NCI-H82 (cell line): ENCODE measurements at places on chromosomes 4 and X.

DNA sequence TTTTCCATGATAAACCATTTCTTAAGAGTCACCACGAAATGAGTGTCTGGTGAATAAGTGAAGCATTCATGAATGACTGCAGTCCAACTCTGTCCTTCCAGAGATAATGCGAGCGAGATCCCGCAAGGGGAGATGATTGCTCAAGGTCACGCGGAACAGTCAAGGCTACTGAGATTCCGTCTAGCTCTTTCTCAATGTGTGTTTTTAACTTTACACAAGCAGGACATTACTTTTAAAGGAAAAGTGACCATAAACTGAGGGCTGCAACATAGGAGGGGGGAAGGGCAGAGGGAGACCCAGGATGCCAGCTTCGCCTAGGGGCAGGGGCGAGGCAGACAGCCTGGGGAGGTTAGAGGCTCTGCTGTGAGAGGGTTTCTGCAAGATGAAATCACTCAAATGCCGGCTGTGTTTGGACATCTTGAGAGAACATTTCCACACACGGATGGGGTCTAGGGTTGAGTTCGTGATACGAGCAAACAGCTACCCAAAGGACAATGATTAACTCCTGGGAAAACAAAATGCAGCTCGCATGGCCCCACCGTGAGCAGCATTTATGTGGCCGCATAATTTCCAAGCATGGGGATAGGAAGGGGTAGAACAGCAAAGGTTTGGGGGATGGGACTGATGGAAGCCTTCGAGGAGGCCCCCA lies 23.8 kb upstream of the CCNQ start:
- DNase-seq: no peak

DNA sequence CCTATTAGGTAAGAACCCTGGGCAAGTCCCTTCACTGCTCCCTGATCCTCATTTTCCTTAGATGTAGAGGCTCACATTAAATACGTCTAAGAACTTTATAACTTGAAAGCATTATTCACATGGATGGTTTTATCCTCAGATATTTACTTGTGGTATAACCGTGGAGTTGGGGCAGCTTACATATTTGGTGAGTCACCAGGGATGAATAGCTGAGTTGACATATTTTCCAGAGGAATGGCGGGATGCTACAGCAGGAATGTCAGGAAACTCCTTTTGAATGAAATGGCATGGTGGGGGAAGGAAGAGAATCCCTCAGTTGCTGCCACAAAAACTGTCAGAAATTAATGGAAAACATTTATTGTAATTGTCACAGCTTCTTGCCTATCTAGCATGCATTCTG lies 165.3 kb upstream of the RPS6KA3 start:
- no peak for DNase-seq

- no peak for DNase-seq
Observed at GRCh38 chr4:122772311-122772710, 39.8 kb downstream of the BBS12 start.

DNA sequence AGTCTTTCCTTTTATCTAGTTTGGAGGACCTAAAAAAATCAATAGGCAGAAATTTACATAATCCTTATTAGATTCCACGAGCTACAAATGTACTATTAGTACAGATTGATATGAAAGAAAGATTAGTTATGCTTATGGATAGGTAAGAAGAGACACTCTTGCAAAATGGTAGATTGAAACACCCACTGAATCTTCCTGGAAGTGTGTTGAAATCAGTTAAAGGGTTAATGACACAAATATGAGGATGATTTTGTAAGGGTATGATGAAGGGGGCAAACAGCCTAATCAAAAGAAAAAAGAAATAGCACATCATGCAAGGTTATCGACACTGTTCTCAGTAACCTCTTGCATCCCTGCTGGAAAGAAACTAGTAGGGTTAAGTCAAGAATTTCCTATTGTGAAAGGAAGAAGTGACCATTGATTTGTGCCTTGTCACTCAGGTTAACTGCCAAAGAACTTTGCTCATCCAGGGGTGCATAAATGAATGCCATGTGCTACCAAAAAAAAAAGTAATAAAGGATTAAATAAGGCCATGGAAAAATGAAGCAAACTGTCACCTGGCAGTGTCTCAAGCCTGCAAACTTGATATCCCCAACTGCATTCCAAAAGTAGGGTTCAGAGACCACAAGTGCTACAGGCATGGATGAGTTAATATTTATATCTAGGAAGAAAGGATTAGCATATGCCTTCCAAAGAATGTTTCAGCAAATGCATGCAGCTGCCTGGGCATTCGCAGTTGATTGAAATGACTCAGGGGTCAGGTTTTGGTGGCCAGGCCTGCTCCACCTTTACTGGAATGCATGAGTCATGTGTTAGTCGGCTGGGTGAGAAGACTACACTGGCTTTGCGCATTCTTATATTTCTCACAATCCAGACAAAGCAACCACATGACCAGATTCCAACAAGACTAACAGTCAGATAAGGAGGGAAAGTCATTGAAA lies 78.3 kb upstream of the ATXN3L start:
- DNase-seq: no peak

DNA sequence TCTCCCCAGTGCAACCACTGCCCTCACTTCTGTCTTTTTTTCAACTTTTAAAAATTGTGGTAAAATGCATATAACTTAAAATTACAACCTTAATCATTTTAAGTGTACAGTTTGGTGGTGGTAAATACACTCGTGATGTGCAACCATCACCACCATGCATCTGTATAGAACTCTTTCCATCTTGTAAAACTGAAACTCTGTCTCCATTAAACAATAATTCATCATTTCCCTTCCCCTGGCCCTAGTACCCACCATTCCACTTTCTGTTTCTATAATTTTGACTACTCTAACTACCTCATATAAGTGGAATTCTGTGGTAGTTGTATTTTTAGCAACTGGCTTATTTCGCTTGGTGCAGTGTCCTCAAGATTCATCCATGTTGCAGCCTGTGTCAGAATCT lies 6.8 kb upstream of the CTBP1 start:
- DNase-seq: no peak

GRCh38 chrX:9081271-9081670 lies 47.3 kb upstream of the FAM9B start:
- DNase-seq: peak; percentile 1

GRCh38 chrX:4876268-4876667 lies 1162.8 kb upstream of the PRKX start:
- no peak for DNase-seq

GRCh38 chr4:10655968-10656367 lies 28.6 kb downstream of the CLNK start:
- no peak for DNase-seq
